Nucleus accumbens (tissue), 56 donors: ENCODE measurements at places on chromosomes 2 and 18.

GRCh38 chr2:205858881-205859441 is 176.7 kb downstream of the NRP2 start:
- no peak for DNase-seq

DNA sequence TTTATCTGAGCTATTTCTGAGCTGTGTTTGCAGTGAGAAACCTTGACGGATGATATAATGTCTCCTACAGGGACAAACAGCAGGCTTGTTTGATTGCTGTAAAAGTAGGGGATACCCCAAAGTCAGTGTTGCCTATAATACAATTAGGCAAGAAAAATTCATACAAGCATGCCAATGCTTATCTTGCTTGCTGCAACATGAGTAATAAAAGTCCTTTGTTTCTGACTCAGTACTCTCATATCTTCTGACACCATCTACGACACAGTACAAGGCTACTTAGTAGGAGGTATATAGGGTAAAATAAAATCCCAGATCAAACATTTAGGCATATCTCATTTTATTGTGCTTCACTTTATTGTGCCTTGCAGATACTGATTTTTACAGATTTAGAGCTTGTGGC is 33.0 kb downstream of the ERBB4 start:
- no peak for DNase-seq

- no peak for DNase-seq
Measured at GRCh38 chr2:238865015-238865719, 17.3 kb downstream of the TWIST2 start.

DNA sequence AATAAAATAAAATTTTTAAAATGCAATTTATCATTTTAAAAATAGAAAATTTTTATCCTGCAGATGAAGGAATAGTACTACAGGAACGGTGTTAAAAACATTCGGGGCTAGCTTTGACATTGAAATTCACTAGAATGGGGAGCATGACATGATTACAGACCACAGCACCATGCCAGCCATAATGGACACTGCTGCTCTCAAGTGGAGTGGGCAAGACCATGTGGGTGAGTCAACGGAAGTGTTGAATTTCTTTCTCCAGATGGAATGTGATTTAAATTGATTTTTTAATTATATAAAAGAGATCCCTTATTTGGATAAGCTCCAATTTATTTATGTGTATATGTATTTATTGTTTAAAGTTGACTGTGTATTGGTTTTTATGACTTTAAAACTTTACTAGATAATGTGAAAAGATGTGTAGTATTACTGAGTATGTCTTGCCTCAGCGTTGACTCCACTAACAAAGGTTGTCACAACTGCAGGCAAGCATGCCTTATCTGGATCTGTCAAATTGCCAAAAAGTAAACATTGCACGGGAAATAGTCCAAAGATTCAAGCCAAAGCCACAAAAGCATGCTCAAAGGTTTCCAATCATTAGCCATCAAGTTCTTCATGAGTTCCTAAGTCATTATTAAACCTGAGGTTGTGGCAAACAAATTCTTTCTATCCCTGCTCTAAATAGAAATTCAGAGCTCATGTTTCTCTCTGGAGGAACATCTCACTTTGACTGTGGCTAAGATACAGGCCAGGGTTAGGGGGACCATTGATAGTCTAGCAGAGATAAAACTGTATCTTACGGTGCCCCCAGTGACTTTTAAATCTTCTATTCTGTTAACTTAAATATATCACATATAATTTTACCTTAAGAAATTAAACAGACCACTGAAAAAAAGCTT is 536.9 kb downstream of the TMX3 start:
- no peak for DNase-seq

DNA sequence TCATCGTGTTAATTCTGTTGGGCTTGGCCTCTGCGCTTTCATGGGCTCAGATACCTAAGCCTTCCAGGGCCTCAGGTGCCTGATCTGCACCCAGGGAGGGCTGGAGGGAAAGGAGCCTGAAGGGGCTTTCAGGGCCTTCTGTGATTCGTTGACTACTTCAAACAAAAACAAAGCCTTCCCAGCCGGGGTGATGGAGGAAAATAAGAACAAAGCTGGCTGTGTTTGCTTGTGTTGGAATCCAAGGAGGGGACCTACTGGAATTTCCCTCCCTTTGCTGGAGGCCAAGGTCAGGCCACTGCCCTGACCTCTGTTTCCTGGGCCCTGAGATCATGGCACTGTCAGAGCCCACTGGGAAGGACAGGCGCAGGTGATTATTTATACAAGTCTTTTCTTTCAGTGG is 135.3 kb downstream of the KLHL29 start:
- DNase-seq: no peak

DNA sequence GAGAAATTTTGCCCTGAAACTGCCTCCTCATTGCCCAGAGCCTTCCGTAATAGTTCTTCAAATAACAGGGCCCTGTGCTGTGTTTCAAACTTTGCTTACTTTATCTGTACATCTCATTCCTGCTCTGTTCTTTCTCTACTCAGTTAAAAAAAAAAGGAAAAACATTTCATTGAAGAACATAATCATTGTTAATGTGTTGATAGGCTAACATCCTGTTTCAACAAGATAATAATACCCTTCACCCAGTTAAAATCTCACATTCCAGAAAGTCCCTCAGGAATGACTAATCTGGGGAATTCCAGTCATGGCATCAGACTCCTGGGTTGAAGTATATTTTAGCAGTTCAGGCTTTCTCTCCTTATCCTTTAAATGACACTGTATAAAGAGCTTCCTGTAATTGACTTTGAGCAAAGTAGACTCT is 45.6 kb upstream of the ITGAV start:
- DNase-seq: no peak

DNA sequence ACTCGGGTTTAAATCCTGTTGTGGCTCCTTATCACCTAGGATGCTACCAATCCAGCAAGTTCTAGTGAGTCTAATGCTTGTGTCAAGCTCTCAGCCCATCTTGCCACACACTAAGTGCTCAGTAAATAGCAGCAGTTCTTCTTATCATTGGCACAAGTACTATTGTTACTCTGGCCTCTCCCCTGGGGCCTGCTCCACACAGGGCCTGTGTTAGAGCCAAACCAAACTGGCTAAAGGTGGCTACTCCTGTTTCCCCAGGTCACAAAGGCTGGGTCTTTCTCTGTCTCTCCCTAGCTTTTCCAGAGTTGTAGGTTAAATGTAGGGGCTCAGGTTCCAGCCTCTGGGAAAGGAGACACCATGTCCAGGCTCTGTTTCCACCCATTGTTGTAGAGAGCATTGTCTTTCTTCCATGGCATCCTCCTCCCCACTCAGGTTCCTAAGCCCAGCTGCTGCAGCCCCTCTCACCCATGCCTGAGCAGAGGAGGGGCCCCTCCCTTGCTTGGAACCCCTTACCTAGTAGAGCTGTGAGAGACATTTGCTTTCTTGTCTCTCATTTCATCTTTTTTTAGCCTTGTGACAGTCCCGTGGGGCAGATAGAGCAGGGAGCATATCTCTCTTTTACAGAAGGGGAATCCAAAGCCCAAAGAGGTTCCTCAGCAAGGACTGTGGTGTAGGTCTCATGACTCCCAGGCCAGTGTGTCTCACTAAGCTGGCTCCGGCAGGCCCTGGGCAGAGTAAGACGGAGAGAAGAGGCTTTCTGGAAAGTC is 56.4 kb upstream of the OTOF start:
- no peak for DNase-seq

DNA sequence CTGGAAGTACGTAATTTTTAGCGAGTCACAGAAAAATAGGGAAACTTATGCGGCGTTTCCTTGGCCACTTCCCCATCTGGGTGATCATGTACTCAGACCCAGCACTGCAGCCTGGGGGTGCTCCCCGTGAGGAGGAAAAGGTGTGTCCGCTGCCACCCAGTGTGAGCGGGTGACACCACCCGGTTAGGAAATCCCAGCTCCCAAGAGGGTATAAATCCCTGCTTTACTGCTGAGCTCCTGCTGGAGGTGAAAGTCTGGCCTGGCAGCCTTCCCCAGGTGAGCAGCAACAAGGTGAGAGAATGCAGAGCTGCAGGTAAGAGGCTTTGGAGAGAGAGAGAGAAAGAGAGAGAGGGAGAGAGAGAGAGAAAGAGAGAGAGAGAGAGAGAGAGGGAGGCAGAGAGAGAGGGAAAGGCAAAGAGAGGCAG is at the start of gene IL1R2:
IL1R2 (plus strand) TSS at position 240 of the 425 bp plus-strand sequence. CDS start 16,616 bp downstream, outside the sequence.
- no peak for DNase-seq

- no peak for DNase-seq
Measured at GRCh38 chr2:112634153-112634873, 11.4 kb upstream of the SLC20A1 start.

DNA sequence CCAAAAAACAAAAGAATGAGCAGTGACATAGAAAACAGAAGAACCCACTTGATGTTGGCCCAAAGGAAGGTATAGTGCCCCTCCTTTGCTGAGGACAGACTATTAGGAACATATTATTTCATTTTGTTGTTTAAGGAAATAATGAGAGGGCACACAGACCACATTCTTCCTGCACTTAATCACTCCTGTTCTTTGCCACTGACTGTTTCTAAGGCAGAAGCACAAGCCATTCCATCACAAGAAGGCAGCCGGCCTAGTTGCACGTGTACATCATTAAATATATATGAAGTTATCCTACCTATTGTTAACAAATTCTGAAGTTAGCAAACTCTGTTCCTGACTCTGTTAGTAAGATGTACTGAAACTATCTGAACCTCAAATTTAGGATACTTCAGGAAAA is 110.0 kb downstream of the LNPK start:
- no peak for DNase-seq

DNA sequence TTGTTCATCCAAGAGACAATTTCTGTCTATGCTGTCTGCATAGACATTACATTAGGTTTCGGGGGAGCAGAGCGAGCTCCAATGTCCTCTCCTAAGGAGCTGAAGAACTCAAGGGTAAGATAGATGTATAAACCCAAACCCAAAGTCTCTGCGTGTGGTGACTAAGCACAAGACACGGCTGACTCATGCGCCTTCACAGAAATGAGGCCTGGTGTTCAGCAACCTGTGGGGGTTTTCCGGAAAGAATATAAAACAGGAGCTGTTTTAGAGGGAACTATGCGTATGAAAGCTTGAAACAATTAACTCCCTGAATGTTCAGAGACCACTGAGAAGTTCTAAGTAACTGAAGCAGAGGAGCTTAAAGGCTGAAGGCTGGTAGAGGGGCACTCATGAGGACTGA is 154.7 kb downstream of the SOX11 start:
- no peak for DNase-seq

DNA sequence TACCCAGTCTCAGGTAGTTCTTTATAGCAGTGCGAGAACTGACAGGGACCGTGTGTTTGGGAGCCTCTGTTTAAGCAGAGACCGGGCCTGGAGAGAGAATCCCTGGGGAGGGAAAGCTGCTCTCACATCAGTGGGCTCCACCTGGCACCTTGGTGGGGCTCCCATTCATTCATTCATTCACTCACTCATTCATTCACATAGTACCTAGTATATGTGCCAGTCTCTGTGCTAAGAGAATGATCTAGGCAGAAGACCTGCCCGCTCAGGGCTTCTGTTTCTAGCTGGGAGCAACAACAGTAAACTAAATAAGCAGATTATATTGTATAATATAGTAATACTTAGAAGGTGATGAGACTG is 17.8 kb downstream of the HPCAL1 start:
- DNase-seq: no peak

DNA sequence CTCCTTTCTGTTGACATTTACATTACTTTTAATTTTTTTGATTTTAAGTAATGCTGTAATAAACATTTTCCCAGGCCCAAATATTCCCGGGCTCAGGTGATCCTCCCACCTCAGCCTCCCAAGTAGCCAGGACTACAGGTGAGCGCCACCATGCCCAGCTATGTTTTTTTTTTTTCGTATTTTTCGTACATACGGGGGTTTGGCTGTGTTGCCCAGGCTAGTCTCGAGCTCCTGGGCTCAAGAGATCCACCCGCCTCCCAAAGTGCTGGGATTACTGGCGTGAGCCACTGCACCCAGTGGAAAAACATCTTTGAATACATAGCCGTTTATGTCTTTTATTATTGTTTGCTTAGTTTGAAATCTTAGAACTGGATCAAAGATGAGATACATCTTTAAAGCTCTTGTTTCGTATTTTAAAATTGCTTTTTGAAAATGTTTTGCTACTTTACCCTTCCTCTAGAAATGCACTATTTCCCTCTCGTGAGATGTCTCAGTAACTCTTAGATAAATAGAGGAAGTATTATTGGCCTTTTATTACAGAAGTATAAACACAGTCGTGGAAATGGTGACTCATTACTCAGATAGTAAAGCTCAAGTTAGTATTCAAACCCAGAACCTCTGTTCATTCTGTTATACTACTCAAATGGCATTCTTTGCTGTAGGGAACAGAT is 2.4 kb downstream of the SMCHD1 start:
- no peak for DNase-seq

- DNase-seq: no peak
Measured at GRCh38 chr2:51413726-51414125, 381.8 kb upstream of the NRXN1 start.

GRCh38 chr2:36559221-36559942 is 38.6 kb downstream of the FEZ2 start:
- DNase-seq: no peak

DNA sequence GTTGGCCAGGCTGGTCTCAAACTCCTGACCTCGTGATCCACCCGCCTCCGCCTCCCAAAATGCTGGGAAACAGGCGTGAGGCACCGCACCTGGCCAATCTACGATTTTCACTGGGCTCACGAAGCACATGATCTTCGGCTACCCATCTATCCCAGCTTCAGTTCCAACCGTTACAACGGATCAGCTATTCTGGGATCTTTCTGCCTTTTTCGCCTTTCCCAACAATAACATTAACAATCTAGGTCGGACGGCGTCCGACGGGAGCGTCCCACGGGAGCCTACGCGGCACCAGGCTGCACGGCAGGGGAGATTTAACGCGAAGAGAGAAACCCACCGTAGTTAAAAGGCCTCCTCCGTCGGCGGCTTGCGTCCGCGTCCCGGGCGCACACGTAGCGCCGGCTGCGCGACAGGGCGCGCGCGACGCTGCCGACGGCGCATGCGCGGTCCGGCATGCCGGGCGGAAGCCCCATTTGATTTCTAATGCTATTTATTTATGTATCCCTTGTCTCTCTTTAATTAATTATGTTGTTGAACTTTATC is at the start of gene MSL3B:
MSL3B (minus strand) TSS at position 394 of the 540 bp plus-strand sequence.
- DNase-seq: peak; percentile 34

- DNase-seq: no peak
Measured at GRCh38 chr2:83063511-83063910, 1395.6 kb downstream of the SUCLG1 start.

DNA sequence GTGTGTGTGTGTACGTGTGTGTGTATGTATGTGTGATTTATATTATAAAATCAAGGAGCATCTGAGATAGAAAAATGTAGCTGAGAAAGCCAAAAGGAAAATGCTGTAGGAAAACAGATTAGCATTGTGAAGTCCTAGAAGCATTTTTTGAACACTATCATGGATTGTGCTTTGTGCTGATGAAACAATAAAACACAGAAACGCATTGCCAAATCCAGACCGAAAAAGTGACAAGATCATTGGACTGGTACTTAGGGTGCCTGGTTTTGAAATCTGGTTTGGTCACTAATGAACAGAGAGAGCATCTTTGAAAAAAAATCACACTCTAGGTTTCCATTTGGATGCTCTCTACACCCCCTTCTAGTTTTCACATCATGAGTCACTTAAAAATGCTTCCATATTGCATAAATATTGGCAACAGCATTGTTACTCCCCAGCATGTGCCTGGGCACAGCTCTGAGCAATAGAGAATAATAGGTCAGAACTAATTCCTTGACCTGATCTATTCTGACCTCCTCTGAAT is 214.6 kb upstream of the LRRTM1 start:
- no peak for DNase-seq
